Sigmoid colon (tissue), 7 donors: ENCODE measurements at places on chromosomes 5 and 9. TPM values are rescaled to one million over a fixed set of nuclear protein-coding genes. Genes with fewer than 3 reads are reported as not detected.

GRCh38 chr9:4755026-4755609, 14.1 kb upstream of the AK3 start:
- DNase-seq = no peak

Gene SLC34A3
- not detected for total RNA-seq

GRCh38 chr5:74927336-74927735, 61.1 kb upstream of the FAM169A start:
- no peak for DNase-seq

DNA sequence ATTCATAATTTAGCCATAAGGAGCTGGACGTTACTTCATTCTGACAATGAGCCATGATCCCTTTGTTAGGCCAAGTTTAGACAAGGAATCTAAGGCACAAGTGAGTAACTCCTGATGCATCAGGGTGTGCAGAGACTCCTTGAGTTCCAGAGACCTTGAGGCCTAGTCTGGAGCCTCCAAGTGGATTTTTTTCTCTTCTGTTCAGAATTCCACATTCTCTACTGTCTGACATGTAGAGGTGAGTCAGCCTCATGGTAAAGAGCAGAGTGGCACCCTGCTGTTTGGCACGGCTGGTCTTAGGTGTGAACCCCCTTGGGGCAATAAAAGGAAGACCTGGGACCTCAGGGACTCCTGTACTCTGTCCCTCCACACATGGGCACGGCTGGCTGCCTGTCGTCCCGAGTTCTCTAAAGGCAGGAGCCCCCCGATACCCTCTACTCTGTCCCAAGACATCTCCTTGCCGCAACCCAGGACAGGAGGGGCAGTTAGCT, 22.0 kb upstream of the TGFBI start:
- no peak for DNase-seq

GRCh38 chr9:123435471-123435870, 79.5 kb downstream of the CRB2 start:
- no peak for DNase-seq

DNA sequence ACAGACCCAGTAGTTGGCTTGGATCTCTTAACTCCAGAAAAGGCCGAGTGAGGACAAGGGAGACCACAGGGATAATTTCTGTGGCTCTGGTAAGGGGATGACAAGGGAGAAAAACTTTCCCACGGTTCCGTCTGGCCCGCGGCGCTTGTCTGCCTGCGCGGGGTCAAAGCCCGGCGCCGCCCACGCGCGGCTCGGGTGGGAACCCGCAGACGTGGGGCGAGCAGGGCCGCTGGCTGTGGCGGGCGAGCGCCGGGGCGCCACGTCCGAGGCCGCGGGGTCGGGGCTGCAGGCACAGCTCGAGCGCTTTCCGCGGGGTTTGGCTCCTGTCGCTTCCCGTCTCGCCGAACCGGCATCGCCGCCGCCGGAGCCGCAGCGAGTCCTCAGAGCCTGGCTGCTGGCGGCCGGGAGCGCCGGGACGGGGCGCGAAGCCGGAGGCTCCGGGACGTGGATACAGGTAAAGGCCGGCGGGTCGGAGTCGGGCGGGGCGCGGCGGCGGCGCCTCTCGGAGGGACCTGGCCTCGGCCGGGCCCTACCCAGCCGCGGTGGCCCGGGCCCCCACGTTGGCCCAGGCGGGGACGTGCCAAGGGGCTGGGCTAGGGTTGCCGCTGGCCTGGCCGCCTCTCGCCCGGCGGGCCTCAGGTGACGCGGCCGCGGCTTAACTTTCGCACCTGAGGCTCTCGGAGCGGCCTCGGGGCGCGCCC, at the start of gene RNF180:
Gene RNF180, plus strand, starts transcription at position 344 of the 701 bp plus-strand sequence. CDS start 34,965 bp downstream, outside the sequence.
- DNase-seq = peak; percentile 69

- DNase-seq = no peak
Observed at GRCh38 chr9:114932502-114932901, 2.1 kb upstream of the TNFSF8 start.

Gene TTC16
- total RNA-seq = not detected

GRCh38 chr9:96680812-96681499, 25.8 kb upstream of the PRXL2C start:
- DNase-seq = no peak

DNA sequence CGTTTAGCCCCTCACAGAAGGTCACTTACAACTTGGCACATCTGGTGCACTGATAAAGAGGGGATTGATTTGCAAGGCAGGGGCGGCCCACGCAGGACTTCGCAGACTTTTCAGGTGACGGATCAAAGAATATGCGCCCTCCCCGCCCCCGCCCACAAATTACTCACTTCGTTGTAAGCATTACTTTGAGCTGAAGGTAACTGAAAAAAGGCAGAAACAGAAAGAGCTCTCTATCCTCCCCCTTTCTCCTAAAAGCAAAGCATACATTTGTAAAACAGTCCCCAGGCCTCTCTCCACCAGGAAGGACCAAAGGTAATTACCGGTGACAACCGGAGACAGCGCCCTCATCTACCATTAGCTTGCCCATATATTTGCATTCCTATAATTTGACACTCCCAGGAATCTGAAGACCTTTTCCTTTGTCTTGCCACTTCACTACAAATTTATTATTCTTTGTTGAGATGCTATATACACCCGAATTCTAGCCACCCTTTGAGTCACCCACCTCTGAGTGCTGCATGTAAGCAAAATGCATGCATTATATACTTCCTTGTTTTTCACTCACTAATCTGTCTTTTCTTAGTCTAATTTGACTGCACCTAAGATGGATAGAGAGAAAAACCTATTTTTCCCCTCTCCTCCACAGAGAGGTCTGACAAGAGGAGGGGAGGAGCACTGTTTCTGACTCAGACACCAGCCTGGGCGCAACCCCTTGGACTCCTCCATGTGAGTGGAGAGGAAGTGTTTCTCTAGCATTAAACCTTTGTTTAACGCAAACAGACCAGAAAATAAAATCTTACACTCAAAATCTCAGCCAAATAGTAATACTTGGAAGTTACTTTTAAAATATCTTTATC, 74.7 kb upstream of the SPIN1 start:
- DNase-seq = peak; percentile 12

DNA sequence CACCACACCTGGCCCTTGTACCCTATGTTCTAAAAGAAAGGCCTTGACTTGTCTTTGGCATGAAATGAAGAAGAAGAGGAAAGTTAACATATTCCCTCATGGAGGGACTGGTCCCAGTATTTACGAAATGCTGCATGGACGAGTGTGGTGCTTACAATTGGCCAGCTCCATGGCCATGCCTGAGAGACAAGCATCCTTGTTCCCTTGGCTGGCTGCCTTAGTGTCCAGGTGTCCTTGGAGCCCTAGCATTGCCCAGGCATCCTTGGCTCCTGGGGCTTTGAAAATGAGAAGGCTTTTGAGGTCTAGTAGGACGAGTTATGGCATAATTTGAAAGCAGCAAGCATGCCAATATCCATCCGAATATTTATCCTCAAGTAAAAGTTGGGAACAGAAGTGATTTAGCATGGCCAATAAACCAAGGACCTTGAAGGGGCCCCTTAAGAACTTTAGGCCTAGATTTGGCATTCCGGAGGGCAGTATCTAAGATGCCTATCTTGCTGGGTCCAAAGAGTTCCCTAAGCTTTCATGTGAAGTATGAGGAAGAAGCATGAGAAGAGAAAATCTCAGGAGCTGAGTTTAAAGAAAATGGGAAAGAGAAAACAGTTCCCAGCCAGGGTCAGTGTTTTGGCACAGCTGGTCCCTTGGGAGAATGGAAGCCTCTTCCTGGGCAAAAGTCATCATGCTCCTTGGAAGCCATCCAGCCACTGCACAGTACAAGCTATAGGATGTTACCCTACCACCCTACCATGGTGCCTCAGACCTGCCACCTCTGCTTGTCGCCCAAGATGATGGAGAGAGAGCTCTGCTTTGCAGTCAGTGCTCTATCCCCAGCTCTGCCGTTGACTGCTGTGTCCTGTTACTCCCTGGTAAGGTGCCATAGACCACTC, 91.0 kb downstream of the AOPEP start:
- DNase-seq = no peak

- DNase-seq = no peak
Observed at GRCh38 chr5:16574789-16575721, 41.7 kb downstream of the RETREG1 start.

- DNase-seq = no peak
Observed at GRCh38 chr5:81349161-81349560, 44.8 kb downstream of the ACOT12 start.
